Activated CD4-positive, CD25-positive, alpha-beta regulatory T cell (primary cell): ENCODE measurements at places on chromosomes 2 and 18.

DNA sequence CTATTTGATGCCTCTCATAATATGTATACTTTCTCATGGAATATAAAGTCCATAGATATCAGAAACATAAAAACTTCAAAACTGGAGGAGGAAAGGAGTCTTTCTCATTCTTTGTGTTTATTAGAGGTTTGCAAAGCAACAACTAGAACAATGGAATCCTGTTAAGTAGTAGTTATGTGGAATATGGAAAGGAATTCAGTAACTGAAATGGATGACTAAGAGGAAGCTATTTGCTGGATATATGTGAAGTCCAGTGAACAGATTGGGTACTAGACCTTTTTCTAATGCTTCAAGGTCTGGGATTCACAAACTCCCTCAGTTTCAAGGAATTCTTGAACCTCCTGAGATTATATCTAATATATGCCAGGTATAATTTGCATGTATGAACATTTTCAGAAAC, 353.6 kb upstream of the FANCL start:
- no peak for DNase-seq

DNA sequence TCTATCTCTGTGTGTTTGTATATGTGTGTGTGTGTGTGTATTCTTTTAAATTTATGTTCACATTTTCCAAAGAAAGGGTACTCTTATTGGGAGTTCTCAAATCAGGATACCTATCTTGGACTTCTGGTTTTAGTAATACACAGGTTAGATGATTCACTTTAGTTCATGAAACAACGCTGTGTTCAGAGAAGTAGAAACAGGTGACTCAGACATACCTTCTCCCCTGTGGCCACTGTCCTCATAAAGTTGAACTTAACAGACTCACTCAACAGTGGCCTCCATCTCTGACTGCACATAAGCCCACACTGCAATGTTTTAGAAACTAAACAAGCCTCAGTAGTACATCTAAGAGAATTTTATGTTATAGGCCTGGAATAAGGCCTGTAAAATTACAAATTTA, 566.6 kb upstream of the VRK2 start:
- no peak for DNase-seq

- DNase-seq: no peak
These were observed 43.3 kb upstream of the SERPINB2 start for GRCh38 chr18:63844254-63844653.

GRCh38 chr2:45942237-45942738, 290.8 kb downstream of the PRKCE start:
- DNase-seq: no peak

DNA sequence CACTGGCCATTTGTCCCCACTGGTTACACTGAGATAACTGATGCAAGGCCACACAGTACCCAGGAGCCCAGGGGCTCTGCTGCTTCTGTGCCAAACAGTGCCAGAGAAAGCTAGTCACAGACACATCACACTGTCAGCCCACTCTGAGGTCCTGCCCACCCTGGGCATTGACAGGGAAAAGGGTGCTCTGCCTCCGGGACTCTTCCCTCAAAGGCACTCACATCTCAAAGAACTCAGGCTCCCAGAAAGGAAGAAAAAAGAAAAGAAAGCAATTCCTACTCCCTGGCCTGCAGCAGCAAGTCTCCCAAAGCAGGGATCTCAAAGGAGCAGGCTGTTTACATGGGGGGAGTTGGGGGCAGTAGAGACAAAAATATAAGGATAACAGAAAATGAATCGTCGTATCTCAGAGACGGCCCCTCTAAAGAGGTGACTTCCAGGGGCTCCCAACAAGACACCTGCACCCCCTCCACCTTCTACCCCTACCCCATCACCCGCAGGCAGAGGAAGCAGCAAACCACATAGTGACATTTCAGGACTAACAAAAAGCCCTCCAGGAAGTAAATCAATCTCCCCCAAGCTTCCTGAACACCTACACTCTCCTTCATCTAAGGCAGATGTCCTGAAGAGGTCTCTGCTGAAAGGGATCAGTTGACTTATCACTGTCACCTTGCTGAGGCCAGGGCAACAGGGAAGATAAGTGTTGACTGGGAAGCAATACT, 247.6 kb downstream of the TNS1 start:
- no peak for DNase-seq

DNA sequence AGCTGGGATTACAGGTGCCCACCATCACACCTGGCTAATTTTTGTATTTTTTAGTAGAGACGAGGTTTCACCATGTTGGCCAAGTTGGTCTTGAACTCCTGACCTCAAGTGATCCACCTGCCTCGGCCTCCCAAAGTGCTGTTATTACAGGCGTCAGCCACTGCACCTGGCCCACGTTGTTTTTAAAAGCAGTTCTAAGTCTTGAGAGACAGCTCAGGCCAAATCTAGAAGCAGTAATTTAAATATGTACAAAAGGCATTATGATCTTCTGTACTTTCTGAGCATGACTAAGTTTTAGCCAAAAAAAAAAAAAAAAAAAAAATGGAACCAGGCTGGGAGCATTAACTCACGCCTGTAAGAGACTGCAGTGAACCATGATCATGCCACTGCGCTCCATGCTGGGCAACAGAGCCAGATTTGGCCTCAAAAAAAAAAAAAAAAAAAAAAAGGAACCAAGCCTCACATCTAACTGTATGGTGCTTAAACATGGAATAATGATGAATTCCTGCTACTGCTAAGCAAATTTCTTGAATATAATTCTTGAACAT, 4.0 kb downstream of the ABHD3 start:
- DNase-seq: no peak

DNA sequence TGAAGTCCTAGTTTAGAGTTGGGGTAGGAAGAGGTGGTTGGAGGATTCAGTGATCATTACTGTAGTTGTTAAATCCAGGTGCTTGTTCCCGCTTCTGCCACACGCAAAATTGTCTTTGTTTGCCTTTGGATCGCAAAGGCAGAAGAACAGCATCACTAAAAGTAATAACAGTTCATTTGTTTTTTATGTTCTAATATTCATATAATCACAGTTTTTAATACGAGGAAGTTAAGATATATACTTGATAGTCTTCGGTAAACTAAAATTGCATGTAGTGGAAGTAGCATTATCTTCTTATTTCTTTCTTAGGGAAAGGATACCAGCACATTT, 365 bp downstream of the NDUFB3 start:
- DNase-seq: no peak

GRCh38 chr18:72986103-72986502, 118.3 kb upstream of the NETO1 start:
- DNase-seq: no peak

- DNase-seq: no peak
These were observed 120.3 kb upstream of the UXS1 start for GRCh38 chr2:106314444-106314843.

GRCh38 chr2:13884291-13884976, 748.1 kb upstream of the LRATD1 start:
- no peak for DNase-seq
